Activated CD4-positive, alpha-beta T cell treated with anti-CD3 and anti-CD28 coated beads for 24 hours (primary cell): ENCODE measurements at places on chromosomes 2 and 18.

DNA sequence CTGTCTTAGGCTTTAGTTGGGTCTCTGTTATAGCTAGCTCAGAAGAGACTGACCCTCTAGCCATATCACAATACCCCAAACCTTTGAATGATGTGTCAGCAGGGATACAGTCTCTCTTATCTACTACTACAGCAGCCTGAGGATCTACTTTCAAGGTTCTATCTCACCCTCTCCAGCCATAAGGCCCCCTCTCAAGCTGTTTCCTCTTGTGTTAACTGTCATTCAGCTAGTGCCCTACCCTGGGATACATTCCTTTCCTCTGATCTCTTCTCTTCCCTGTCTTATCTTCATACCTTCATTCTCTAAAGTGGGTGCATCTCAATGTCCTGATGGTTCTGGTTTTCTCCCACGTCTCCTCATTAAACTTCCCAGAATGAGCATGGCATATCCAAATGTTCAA, 434.7 kb downstream of the NRXN1 start:
- no peak for DNase-seq

- no peak for DNase-seq
These were observed 52.4 kb downstream of the INHBB start for GRCh38 chr2:120398051-120398995.

GRCh38 chr2:74119339-74119738, 28.4 kb downstream of the BOLA3 start:
- DNase-seq, result no peak

DNA sequence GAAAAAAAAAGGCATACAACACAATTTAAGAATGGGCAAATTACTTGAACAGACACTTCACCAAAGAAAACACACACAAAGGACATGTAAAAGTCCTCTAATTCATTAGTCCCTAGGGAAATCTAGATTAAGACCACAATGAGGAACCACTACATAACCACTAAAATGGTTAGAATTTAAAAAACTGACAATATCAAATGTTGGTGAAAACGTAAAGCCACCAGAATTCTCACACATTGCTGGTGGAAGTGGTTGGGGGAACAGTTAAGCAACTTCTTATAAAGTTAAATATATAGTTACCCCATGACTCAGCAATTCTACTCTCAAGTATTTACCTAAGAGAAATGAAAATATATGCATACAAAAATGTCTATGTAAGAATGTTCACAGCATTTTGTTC, 11.8 kb downstream of the RTN4 start:
- DNase-seq, result no peak

- DNase-seq, result no peak
These were observed 606.2 kb upstream of the NXPH2 start for GRCh38 chr2:139386401-139386800.

GRCh38 chr2:238176613-238177012, 17.8 kb downstream of the ERFE start:
- no peak for DNase-seq

DNA sequence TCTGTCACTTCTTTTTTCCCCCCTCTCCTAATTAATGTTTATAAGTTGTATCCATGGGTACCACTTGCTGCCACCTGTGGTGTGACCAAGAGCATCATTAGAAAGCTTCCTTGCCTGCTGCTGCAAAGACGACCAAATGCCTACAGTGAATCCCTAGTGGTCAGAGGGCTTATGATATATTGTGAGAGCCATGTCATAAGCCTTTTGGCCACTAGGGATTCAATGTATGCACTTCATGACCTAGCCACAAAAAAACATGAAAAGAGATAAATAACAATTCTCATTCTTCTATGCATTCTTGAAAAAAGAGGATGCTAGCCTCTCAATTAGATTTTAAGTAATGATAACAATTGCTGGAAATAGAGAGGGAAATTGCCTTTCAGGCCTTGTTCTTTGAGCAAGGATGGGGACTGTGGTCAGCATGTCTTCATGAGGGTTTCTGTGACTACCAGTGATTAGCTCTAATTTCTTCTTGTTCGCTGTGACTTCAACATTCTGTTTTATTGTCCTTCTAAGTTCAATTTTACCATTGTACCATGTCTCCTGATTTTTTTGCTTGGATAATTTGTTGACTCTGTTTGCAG, 435.3 kb downstream of the TGIF1 start:
- DNase-seq, result no peak
